ENCODE measurements at places on chromosomes 4 and X.

DNA sequence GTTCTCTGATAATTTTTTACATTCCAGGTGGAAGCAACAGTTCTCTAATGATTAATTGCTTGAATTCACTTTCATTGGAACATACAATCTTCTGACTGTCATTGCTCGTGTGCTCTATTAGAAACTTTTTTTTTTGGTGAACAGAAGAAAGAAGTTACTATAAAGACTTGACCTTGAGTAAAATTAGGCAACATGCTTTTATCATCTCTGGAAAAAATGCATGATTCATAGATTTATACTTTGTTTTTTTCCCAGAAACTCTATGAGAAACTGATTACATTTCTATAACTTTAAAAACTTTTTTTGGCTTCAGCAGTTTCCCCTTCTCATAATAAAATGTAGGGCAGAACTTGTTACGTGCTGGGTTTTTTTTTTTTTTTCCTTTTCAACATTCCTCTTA, 167.6 kb downstream of the ARHGAP10 start:
- no peak for DNase-seq

DNA sequence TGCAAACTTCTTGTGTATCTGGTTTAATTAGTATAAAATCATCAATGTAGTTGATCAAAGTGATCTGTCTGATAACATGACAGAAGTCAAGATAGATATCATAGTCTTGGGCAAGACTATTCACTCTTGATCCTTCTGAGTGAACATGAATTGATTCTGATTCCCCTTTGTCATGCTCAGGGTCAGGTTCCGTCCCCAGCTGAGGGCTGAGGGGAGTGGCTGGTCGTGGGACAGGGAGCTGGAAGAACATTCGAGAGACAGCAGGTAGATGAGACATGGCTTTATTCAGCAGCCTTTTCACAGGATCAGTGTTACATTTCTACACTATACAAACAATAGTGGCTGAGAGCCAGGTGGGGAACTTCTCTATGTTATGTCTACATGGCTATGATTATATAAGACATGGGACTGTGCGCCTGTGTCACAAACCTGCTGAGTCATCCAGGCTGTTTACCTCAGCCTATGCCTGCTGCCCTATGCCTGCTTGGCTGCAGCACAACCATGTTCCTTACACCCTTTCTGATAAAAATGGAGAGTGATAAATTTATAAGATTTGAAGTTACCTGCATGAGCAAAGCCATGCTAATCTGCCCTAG, 586.9 kb upstream of the NR3C2 start:
- no peak for DNase-seq

DNA sequence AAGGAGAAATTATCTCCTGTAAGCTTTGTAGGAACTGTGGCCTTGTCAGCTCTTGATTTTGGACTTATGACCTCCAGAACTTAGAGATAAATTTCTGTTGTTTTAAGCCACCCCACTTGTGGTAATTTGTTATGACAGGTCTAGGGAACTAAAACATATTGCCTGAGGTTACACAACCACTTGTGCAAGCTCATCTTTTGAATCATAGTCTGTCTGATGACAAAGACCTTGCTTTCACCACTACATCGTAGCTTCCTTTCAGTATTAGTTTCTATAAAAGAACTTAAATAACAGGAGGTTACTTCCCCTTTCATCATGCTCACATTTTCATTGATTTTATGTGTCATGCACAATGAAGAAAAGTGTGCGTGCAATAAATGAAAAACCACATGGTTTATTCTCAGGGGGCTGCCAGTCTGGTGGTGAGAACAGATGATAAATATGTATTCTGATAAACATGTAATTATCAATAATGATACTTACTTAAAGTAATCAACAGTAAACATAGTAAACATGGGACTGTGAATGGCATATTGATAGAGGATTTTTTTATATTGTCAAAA, 690.0 kb upstream of the HS3ST1 start:
- peak; percentile 8 for DNase-seq

DNA sequence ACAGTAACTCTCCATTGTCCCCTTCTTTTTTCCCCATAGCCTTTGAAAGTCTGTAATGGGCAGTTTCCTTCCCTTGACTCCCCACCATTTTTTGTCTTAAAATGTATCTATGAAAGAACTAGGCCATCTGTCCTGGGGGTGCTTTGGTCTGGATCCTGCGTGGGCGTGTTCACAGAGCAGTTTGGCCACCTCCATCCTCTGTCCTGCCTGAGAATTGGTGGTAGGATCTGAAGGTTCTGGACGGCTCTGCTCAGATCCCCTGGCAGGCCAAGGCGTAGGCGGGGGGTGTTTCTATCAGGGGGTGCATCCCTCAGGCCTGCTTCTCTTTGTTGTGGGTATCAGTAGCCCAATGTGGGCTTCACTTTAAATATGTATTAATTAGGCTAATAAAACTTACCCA, 107.1 kb downstream of the FAM193A start:
- DNase-seq, result no peak

GRCh38 chr4:129109965-129110824, 14.2 kb downstream of the C4orf33 start:
- DNase-seq, result no peak

DNA sequence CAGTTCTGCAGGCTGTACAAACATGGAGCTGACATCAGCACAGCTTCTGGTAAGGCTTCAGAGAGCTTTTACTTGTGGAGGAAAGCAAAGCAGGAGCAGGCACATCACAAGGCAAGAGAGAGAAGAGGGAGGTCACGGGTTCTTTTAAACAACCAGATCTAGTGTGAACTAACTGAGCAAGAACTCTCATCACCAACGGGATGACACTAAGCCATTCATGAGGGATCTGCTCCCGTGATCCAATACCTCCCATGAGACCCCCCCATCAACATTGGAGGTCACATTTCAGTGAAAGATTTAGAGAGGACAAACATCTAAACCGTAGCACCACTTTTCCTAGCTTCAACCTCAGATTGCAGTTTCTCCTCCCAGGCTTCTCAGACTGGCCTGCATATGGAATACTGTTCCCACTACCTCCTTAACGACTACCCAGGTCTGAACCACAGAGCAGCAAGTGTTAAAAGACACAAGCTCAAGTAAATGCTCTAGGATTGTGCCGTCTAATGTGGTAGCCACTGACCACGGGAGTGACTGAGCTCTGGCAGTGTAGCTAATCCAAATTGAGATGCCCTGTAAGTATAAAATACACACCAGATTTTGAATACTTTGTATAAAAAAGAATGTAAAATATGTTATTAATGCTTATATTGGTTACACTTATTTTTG, 192.7 kb downstream of the PTTG2 start:
- DNase-seq, result no peak

DNA sequence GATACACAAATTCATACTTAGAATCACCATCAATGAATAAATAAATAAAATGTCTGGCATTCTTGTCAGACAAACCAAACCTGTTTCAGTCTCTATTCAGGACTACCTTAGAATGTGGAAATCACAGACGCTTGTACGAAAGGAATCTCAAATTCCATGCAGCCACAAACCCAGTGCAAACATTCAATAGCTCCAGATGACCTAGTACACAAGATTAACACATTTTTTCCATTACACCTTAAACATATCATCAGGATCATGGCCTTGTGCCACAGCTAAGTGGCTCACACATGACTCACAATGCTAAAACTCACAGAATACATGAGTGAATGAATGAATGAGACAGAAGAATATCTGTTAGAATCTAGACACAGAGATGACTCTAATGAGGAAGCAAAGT, 134.2 kb downstream of the PWWP3B start:
- no peak for DNase-seq

- no peak for DNase-seq
Observed at GRCh38 chrX:6053141-6053540, 175.5 kb downstream of the NLGN4X start.

GRCh38 chr4:74378573-74378972, 13.6 kb downstream of the EREG start:
- DNase-seq, result no peak

DNA sequence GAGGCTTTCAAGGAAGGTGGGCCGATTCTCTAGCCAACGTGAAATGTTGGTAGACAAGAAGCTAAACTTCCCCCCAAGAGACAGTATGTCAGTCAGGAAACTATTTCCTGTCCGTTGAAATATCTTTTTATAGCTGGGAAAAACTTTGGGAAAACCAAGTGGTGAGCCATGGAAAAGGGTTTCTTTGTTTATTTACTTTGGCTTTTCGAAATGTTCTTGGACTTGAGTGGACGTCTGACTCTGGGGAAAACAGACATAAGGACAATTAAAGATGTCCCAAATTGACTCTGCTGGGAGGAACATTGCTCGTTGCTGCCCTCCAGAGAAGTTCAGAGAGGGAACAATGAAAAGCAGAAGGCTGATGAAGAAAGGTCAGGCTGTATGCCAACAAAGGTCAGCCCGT, 295.4 kb downstream of the RAPGEF2 start:
- no peak for DNase-seq

GRCh38 chr4:111393781-111394180, 751.5 kb upstream of the FAM241A start:
- no peak for DNase-seq

- DNase-seq, result peak; percentile 0
Observed at GRCh38 chrX:32673193-32673592, 538.2 kb downstream of the DMD start.

DNA sequence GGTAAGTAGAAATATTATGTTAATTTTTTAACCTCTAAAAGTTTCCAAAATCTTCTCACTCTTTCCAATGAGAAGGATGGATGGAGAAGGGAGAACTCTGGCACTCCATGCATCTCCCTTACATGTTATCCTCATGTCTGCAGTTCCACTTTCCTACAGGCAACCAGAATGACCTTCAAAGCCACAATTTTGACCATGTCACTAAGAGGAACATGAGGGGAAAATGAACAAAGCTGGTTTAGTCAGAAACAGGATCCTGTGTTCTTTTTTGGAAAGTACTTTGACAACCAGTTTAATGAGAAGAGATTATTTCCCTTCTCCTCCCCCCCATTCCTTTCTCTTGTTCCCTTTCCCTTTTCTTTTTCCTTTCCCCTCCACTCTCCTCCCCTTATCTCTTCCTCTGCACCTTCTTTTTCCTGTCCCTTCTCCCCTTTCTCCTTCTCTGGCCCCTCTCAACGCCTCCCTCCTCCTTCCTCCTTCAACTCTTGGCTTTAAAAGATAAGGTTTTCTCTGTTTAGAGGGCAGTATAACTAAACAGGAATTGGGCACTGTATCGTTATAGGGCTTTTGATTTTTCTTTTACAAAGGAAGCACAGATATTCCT, 42.5 kb downstream of the DTHD1 start:
- no peak for DNase-seq

- DNase-seq, result no peak
Observed at GRCh38 chr4:181679754-181680153, 563.4 kb upstream of the TENM3 start.

DNA sequence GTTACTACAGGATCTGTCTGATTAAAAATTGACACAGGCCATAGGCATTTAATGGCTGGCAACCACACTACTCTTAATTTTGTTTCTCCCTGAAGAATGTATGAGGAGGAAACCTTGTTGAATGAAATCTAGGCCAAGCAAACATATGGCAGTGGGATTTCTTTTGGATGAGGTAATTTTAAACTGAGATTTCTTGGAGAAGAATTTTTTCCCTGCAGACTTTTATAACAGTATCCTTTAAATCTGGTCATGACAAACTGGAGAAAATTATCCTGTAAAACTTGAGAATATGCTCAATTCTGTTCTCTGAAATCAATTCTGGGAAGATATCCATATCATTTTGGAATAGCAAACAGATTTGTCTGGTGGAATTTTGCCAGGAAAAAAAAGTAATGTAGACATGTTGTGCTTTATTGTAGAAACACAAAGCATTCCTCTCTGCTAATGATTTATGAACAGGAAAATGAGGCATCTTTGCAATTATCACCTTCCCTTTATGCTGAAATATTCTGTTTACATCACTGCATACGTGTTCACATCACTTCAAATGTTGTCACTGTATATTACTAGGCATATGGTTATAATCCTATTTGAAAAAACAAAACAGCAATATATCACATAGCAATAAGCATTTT, 108.3 kb upstream of the ARSJ start:
- no peak for DNase-seq

- no peak for DNase-seq
Observed at GRCh38 chrX:110578270-110578669, 217.3 kb downstream of the CHRDL1 start.

- peak; percentile 1 for DNase-seq
Observed at GRCh38 chrX:38561951-38562719, 793 bp downstream of the TSPAN7 start.

GRCh38 chr4:165793236-165793635, 79.8 kb upstream of the TLL1 start:
- DNase-seq, result no peak

GRCh38 chr4:126479709-126480108, 1153.0 kb upstream of the INTU start:
- DNase-seq, result no peak

DNA sequence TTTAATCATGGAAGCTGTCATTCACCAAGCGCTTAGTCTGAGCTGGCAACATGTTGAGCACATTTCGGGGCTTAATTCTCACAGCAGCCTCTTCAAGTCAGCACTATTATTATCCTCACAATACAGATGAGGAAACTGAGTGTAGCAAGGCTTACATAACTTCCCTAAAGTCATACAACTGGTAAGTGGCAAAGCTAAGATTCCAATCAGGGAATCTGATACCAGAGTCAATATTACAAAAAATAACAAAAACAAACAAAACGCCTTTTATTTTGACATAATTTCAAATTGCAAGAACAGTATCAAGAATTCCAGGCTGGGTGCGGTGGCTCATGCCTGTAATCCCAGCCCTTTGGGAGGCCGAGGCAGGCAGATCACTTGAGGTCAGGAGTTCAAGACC, 120.4 kb upstream of the DUSP21 start:
- no peak for DNase-seq

- peak; percentile 47 for DNase-seq
Observed at GRCh38 chr4:182019148-182019652, 224.0 kb upstream of the TENM3 start.

- DNase-seq, result no peak
Observed at GRCh38 chr4:37644962-37645361, 41.2 kb downstream of the RELL1 start.

GRCh38 chr4:41189666-41190065, 24.7 kb downstream of the APBB2 start:
- DNase-seq, result no peak

GRCh38 chr4:103497692-103498091, 222.1 kb downstream of the TACR3 start:
- peak; percentile 6 for DNase-seq

DNA sequence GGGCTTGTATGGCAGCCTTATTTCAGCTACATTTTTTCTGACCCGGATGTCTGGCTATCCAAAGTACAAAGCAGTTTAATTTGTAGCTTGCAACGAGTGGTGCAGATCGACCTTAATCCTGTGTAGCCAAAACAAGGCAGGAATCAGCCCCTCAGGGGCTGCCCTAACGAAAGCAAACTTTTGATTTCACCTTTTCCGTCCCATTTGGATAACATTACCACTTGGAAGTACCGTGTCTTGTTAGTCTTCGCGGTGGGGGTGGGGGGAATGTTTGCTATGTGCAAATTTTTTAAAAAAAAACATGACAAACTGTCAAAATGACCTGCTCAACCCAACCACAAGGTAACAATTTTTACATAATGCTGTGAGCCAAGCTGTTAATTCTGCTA, 766 bp upstream of the DNAJB14 start:
- no peak for DNase-seq

All from activated CD4-positive, alpha-beta T cell treated with anti-CD3 and anti-CD28 coated beads, Interleukin-2, Interleukin-6, amounts not matched to agents 100 ng/mL and 50 ng/mL, durations not matched to agents 16 hours and 8 hours (primary cell).